Stimulated activated CD4-positive, alpha-beta T cell treated with anti-CD3 and anti-CD28 coated beads, Interleukin-15, amount 100 ng/mL, for 48 hours (primary cell): ENCODE measurements at places on chromosomes 7 and 10.
A peak's percentile ranks its signal among the peaks of the same experiment; 100 is the strongest.

DNA sequence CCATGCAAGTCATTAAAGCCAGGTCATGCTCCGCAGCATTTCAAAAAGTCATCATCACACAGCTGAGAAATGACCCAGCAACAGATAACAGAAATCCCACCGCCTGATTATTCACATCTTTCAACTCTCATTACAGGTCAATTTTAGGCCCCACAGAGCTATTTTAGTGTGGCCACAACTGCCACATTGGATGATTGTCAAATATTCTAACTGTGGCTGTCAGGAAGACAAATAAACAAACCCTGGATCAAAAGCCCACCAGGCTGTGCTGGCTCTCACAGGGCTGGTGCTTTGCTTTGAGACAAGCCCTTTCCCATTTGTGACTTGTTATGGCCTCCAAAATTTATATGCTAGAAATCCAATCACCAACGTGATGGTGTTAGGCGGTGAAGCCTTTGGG, 117.6 kb upstream of the CDC14C start:
- no peak for DNase-seq

GRCh38 chr10:121168545-121169216, 317.5 kb downstream of the WDR11 start:
- no peak for DNase-seq

DNA sequence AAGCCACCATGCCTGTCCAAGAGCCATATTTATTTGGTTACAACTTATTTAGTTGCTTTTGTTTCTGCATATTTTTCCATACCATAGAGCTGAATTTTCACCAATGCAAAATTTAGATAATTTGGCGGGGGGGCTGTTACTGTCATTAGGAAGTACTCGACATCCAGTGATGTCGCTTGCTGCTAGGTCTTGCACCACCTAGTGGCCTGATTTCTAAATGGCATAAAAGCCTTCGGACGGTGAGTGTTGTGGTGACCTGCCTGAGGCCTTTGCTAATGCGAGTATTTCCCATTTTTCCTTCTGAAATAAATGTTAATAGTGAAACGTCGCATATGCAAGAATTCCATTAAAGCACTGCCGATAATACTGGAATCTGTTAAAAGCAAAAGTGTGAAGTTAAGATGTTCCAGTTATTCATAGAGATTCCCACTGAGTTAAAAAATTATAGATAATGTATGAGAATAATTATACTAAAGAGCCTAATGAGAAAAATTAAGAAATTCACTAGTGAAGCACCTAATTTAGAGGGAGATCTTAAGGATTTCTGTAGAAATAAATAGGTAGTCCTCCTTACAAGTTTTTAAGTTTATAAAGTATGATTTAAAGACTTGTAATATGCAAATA, 86.1 kb upstream of the DNAJB6 start:
- DNase-seq, result peak; percentile 38

DNA sequence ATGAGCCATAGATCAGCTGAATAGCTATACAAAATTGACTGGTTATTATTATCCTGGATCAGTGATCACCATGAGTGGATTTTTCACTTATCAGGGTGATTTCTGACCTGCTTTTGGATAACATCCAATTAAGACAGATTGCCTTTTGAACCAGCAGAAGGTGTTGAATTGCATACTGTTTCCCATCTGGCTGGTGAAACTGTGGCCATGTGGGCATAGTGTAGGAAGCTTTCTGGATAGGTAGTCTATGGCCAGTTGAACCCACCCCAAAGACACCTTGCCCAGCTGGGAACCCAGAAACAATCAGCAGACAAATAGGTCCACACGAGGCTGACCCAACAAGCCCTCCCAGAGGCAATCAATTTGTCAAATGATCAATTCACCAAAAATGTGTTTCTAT, 29.3 kb downstream of the DNAJC12 start:
- no peak for DNase-seq

GRCh38 chr10:77253147-77253545, 384.5 kb downstream of the KCNMA1 start:
- no peak for DNase-seq

DNA sequence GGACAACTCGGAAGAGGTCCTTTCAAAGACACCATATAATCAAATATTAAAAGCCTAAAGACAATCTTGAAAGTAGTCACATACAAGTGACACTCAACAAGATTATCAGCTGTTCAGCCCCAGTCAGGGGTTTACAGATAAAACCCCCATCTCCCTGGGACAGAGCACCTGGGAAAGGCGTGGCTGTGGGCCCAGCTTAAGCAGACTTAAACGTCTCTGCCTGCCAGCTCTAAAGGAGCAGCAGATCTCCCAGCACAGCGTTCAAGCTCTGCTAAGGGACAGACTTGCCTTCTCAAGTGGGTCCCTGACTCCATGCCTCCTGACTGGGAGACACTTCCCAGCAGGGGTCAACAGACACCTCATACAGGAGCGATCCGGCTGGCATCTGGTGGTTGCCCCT, 18.0 kb downstream of the CDCA7L start:
- DNase-seq, result no peak

DNA sequence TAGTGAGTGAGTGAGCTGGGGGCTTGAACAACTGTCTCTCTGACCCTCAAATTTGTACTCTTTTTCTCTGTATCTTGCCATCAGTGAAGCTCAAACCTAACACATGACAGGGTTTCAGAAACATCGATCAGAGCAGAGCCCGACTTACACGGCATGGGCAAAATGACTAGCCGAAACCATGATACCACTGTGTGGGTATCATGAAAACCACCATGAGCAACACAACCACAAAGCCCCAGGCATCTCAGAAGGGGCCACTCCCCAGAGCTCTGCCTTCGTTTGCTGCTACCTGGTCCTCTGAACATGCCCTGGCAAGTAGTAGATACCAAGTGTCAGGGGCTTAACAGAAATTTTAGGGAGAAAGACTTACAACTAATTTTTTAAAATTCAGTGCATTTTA, 308.5 kb downstream of the WDR11 start:
- DNase-seq, result no peak

GRCh38 chr7:3204526-3204925, 96.5 kb upstream of the SDK1 start:
- no peak for DNase-seq

- no peak for DNase-seq
Observed at GRCh38 chr10:125882596-125882995, 1.5 kb upstream of the DHX32 start.

DNA sequence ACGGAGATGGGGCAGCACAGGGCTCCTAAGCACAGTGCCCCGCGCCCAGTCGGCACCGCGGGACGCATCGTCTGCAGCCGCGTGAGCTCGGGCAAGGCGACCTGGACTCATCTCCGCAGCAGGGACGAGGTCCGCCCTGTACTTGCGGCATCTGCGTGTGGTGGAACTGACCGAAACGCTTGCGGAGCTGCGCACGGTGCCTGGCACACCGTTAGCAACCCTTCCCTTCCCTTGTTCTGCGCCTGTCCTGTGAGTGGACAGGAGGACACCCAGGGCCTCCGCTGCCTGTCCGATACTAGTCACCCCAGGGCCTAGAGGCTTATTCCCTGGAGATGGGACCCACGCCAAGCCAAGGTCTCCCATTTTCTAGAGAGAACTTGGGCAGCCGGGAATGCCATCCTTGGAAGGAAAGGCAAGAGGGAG, 98.5 kb downstream of the WDR11 start:
- DNase-seq, result no peak

DNA sequence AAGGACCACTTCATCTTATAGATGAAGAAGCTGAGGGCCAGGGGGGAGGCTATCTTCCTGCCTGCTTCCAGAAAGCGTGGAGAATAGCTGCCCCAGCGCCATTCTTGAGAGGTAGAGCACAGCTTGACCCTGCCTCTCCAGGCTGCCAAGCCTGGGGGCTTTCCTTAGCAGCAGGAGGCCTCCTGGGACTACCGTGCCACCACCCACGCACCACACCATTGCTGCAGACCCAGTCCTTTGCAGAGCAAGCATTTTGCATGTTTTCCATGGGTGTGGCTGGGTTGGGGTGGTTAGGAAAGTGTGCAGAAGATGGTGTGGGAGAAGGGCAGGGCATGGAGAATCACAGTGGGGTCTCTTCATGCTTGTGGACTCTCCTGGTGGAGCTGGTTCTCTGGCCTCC, 64.9 kb downstream of the TBXAS1 start:
- no peak for DNase-seq

DNA sequence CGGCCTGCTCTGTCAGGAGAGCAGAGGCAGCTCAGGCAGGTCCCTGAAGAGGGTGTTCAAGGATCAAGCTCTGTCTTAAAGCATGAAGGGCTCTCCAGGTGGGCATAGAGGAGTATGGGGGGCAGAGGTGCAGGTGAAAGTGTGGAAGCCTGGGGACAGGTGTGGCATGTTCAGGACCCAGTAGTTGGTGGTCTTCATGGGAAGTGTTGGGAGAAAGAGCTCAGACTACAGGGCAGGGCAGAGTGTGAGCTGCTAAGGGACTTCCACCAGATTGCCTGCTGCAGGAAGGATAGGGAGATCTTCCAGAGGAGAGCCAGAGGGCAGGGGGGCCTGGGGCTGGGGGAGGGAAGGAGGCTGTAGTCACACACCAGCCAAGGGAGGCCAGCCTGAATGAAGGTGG, 156.5 kb upstream of the GDF10 start:
- DNase-seq, result no peak

DNA sequence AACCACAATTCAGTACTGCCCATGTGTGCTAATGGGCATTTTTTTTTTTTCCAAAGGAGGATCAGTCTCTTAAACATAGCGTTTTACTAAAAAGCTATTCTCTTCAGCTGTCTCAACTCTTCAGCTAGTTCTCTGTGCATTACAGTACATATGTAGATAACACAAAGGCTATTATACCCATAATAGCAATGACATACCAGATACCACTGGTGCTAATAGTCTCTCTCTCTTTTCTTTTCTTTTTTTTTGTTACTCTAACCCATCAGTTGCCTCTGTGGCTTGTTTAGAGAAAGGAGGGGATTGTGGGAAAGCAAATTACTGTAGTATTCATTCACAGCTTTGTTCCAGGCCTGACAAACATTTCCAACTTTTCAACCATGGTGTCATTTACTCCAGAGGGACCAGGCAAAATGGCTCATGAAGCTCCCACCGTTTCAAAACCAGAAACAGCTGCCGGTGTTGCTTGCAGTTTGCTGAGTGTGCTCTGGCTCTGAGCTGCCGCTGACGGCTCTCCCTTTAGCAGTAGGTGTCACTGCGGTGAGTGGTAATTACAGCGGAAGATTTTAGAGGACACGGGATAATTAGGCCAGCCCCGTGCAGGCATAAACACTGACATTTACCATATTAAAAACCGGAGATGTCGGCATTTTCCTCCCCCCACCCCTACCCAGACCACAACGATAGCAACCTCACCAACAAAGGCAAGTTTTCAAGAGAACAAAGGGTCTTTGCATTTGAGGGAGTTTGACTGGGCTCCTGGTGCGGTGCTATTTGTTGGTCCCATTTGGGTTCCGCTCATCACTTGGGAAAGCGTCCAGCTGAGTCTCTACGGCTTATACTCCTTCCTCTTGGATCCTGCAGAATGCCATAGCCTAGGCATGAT, 1005.5 kb downstream of the KCNMA1 start:
- DNase-seq, result no peak

GRCh38 chr7:50632561-50633413, 67.6 kb upstream of the DDC start:
- peak; percentile 18 for DNase-seq

- no peak for DNase-seq
Observed at GRCh38 chr7:117808341-117808757, 64.9 kb downstream of the CTTNBP2 start.

DNA sequence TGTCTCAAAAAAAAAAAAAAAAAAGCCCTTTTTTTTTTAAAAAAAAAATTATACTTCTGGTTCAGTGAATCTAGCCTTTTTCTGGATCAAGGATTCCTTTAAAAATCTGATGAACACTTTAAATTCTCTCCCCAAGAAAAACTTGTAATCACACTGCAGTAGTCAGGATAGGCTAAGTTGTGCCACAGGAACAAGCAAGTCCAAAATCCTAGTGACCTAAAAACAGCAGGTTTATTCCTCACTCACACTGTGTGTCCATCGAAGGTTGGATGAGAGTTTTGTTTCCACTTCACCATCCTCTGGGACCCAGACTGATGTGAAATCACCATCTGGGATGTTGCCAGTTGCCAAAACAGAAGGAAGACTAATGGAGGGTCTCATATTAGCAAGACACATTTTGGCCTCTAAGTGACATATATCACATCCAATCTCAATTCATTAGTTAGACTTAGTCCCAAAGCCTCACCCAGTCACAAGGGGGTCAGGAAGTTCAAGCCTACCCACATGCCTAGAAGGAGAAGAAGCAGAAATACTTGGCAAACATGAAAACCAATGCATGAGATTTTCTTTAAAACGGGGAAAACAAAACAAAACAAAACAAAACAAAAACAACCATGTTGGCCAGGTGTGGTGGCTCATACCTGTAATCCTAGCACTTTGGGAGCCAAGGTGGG, 32.7 kb downstream of the CYP17A1 start:
- DNase-seq, result no peak

DNA sequence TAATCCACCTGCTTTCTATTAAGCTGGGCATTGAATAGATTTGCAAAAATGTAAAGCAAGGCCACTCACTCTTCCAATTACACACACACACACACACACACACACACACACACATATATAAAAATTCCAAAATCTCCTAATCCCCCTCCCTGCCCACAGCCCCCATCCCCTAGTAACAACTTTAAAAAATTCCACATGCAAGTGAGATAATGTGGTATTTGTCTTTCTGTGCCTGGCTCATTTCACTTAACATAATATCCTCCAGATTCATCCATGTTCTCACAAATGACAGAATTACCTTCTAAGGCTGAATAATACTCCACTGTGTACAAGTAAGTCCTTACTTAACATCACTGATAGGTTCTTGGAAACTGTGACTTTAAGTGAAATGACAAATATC, 24.2 kb downstream of the SH2D4B start:
- no peak for DNase-seq

GRCh38 chr10:84214046-84214572, 11.2 kb downstream of the LRIT2 start:
- no peak for DNase-seq

GRCh38 chr7:46767071-46767470, 814.8 kb downstream of the TNS3 start:
- no peak for DNase-seq

DNA sequence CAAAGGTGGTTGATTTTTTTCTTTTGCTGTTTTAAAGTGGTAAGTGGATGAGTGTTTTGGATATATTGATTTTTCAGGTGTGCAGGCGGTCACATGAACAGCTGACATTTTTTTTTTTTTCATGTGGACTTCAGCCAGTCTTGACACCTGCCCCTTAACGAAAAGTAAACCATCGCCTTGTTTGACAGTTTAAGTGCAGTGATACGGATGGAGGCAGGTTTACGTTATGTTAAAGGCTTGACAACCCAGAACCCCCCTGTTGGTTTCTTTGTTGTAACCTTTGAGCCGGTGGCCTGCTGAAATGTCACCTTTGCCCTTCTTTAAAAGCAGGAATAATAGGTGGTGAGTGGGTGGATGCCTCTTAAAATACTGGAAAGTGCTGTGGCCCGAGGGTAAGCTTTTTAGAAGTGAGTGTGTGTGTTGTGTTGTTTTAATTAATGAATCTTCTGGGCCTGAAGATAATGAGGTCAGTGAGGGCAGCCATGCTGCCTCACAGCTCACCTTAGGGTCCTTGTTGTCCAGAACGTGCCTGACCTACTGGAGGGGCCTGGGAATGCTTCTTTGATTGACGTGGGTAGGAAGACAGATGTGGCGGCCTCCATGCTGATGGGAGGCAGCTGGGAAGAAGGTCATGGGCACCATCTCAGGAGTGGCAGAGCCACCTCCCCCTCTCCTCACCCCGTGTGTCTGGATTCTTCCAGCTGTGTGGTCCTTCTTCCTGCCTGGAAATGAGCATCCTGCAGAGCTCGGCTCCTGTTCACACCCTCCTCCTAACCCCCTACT, 69.8 kb downstream of the TCF7L2 start:
- no peak for DNase-seq
